ENCODE measurements at places on chromosomes 1 and 21. TPM values are rescaled to one million over a fixed set of nuclear protein-coding genes. Genes with fewer than 3 reads are reported as not detected.

DNA sequence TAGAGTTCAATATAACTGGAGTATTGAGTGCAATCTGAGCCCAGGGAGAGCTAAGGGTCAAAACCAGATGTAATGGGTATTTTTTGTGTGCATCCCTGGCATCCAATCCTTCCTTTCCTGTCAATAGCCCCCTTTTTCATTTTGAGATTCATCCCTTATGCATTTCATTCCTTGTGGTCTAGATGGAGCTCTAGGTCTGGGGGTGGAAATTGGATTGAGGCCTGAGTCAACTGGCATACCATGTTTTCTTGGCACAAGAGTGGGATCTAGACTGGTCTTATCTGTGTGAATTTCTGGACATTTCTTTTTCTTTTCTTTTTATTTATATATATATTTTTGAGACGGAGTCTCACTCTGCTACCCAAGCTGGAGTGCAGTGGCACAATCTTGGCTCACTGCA is 67.3 kb upstream of the RAB3GAP2 start:
- no peak for DNase-seq

GRCh38 chr1:61842036-61842435 is 99.8 kb downstream of the PATJ start:
- no peak for DNase-seq

- DNase-seq: no peak
Observed at GRCh38 chr1:232090816-232091215, 464.2 kb downstream of the DISC1 start.

DNA sequence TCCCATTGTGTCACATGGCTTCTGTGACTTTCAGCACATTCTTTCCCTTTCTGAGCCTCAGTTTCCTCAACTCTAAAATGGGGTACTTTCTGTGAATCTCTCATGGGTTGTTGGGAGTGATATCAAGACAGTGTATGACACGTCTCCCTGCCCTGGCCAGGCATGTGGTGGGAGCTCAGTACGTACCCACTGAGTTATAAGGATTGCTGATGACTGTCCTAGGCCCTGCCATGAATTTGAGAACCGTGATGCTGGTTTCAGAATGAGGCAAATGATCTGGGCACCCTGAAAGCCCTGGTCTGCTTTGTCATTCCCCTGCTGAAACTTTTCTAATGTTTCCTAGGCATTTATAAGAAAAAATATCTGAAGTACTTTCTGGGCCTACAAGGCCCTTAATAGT is 3.6 kb downstream of the ZNF362 start:
- no peak for DNase-seq

DNA sequence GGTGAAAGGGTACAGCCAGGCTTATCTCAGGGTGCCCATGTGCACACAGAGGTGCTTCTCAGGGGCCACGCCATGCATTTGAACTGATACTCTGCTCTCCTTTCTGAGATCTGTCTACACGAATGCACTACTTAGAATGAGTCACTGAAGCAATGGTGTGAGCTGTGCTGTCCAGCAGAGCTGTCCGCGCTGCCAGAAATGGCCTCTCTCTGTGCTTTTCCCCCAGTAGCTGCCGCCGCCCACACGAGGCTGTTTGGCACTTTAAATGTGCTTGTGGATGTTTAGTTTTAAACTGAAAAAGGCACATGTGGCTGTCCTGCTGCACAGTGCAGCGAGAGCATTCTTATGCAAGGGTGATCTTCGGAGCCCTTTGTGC is 87.1 kb upstream of the COL6A1 start:
- no peak for DNase-seq

DNA sequence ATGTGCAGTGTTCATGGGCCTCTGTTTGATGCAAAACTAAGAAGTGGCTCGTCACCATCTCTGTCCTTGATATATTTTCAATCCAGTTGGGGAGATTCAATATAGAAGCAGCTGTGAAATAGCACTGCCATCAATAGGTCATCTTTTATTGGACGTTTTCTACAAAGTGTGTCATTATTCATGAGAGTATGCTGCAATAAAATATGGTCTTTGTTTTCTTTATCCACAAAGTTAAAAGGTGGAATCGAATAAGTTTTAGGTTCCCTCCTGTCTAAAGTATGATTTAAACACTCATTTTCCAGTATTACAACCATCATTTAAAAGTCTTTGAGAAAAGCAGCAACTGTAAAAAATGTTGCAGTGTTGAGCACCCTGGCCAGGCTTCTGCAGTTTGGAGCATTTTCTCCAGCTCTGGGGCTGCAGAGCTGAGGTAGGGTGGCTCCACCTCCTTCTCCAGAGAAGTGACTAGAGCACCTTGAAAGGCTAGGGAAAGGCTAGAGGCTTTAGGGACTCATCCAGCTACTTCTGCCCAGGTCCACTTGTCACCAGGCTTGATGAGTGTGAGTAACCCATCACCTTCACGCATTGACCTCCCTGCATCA is 56.5 kb upstream of the DNAH14 start:
- DNase-seq: no peak

DNA sequence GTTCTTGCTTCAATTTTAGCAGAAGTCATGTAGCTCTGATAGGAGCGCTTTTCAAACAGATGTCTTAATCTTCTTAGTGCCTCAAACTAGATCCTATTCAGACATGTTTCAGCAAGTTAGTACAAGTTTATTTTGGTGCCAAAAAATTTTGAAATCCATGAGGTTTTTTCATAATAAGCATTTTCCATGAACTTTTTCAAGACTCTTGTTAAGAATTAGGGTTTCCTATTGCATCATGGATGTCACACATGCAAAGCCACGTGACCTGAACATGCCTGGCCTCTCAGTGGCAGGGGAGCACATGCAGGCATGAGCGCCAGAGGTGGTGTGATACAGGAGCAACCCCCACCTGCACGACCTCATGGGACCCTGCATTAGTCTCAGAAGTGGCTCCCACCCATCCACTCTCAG is 67.6 kb downstream of the POFUT2 start:
- no peak for DNase-seq

- DNase-seq: peak; percentile 30
Observed at GRCh38 chr1:230917284-230918135, 49.2 kb upstream of the C1orf198 start.

- no peak for DNase-seq
Observed at GRCh38 chr1:184770181-184770979, 15.7 kb upstream of the EDEM3 start.

- no peak for DNase-seq
Observed at GRCh38 chr1:58459911-58460310, 86.6 kb downstream of the OMA1 start.

- no peak for DNase-seq
Observed at GRCh38 chr1:22285549-22286396, 142.9 kb upstream of the WNT4 start.

The AGT gene
- total RNA-seq: 0.07 TPM

The HSD3B1 gene
- 0.07 TPM for total RNA-seq

The ZNF648 gene
- not detected for total RNA-seq

The LYPD8 gene
- not detected for total RNA-seq

The IFNLR1 gene
- total RNA-seq: 3.6 TPM

The ZBTB8B gene
- total RNA-seq: 0.23 TPM

The SAMSN1 gene
- 0.07 TPM for total RNA-seq
